CD4-positive, alpha-beta T cell treated with Interleukin-4 for 1 hour (primary cell): ENCODE measurements at places on chromosomes 3 and 15.

DNA sequence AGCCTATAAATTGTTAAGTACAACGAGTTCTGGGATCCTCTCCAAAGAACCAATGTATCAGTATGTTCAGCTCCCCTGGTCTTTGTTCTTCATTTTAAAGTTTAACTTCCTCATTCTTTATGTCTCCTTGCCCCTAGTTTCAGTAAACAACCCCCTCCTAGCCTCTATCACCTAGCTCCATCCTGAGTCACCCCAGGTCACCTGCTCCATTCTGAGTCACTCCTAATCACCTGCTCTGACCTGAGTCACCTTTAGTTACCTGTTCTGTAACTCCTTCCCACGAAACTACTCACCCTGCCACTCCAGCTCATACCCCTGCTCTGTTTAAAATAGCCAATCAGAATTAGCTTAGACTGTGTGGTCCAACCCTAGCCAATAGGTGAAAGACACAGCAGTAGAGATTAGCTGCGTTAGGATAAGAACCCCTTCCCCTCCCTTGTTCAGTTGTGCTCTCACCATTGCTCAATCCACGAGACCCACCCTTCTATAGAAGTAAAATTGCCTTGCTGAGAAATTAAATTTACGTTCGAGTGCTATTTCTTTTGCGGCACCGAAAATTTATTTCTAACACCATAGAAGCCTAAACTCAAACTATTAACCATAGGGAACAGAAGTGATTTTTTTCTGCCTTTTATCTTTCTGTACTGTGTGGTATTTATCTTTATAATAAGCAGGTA lies 245.0 kb upstream of the ADAMTS9 start:
- no peak for DNase-seq

DNA sequence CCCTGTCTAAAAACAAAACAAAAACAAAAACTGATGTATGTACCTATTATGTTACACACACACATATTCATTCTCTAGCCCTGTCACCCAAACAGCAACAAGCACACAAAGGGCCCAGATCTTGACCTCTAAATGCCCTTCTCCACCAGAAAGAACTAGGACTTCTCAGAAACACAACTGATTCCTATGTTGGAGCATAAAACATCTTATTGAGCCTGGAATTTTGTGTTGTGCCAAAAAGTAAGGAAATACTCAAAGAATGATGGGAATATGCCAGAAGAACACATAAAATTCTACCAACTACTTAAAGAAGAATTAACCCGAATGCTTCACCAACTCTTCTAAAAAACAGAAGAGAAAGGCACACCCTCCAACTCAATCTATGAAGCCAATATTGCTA lies 66.7 kb upstream of the OCA2 start:
- no peak for DNase-seq

- no peak for DNase-seq
Observed at GRCh38 chr3:192904632-192905289, 12.9 kb downstream of the MB21D2 start.

GRCh38 chr3:129549006-129549800 lies 6.2 kb downstream of the H1-8 start:
- DNase-seq = peak; percentile 35

GRCh38 chr3:127716384-127716783 lies 43.6 kb downstream of the ABTB1 start:
- DNase-seq = no peak

DNA sequence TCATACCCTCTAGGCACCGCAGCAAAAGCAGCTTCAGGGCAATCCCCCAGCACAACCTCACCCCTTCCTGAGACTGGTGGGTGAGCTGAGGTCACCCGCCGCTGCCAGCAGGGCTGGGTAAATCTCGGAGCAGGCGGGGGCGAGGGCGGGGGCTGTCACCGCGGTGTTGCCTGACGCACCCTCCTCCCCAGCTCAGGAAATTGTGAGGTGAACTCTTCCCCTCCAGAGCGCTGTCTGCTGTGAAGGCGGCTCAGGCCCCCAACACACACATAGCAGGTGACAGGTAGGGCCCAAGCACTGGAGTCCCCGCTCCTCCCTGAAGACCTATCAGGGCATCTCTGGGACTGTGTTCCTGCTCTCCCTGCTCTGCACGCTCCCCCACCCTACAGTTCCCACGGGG lies 30.2 kb upstream of the FURIN start:
- DNase-seq = peak; percentile 87

GRCh38 chr3:186653080-186653707 lies 12.6 kb upstream of the HRG start:
- no peak for DNase-seq

DNA sequence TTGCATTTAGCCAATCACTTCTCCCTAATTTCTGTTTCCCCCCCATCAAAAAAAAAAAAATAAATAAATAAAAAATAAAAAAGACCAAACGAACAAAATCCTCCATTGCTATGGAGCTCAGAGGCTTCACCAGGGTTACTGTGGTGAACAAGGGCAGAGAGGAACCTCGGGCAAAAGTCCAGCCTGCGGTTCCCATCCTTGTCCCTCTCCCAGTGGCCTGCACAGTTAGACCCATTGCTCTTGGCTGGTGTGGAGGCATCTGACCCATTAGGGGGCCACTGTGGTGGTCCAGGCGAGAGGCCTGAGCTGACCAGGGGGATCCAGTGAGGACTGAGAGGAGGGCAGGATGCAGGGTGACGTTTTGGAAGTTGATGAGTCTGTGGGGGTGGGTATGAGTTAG lies 18.8 kb downstream of the CORO2B start:
- DNase-seq = no peak

DNA sequence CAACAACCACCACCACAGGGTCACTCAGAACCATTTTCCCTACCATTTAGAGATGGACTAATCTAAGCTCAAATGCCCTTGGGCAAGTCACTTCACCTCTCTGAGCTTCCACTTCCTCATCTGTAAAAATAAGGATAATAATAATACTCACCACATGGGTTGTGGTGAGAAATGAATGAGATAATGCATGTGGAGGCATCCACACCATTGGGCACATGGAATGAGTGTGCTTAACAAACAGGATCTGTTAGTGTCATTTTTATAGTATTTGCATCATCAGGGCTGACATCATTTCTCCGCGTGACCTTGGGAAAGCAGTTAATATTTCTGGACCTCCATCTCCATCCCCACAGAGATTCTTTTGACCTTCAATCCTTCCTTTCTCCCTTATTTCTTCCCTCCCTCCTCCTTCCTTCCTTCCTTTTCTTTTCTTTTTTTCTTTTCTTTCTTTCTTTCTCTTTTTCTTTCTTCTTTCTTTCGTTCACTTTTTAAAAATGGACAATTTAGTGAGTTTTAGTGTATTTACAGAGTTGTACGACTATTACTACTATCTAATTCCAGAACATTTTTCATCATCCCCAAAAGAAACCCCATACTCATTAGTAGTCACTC lies 7.7 kb upstream of the RFT1 start:
- no peak for DNase-seq

- no peak for DNase-seq
Observed at GRCh38 chr3:178671377-178671776, 135.1 kb downstream of the KCNMB2 start.

DNA sequence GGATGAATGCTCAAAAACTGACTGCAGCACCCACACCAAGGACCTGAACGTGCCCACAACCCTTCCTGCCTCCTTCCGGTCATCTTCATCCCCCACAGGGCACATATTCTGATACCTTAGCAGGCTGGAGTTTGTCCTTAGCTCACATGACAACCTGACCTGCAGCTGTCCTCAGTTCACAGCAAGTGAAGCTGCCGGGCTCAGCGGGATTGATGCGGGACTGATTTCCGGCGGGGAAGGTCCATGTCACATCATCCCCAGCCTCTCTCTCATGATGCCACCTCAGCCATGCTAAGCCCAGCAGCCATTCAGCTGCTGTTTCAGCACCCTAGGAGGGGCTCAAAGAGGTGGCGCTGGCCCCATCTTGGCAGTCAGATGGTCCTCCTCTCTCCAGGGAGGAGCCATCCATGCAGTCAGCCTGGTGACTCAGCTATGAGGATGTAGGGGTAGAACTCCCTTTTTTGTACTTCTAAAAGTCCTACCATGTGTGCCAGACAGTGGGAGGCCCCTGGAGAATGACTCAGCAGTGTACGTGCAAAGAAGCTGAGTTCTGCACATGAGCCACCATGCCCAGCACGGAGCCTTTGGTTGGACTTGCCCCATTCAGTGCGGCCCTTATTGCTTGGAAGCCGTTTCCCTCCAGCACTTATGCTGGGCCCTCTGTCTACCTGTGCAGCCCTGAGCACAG lies 9.5 kb downstream of the CA12 start:
- no peak for DNase-seq

- peak; percentile 14 for DNase-seq
Observed at GRCh38 chr15:42591238-42591934, 16.0 kb downstream of the STARD9 start.

GRCh38 chr15:31261266-31262142 lies 65.1 kb upstream of the KLF13 start:
- no peak for DNase-seq

GRCh38 chr15:92705764-92706163 lies 50.2 kb upstream of the FAM174B start:
- DNase-seq = no peak

GRCh38 chr3:183265834-183266417 lies 12.9 kb downstream of the B3GNT5 start:
- DNase-seq = no peak

DNA sequence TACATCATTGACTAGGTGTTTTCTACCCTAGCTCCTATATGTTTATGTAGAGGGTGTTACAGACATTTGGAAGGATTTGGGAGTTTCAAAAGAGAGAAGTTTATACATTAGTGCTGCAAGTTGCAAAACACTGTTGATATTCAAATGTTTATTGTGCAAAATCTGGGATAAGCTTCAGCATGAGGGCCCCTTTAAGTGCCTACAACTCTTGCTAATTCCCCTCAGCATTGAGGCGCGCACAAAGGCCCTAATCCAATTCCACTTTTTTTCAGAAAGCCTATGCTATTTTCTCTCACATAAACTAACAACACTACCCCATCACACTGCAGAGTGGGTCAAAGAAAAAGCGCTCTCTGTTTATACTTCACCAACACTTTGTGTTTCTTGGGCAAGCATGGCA lies 208.0 kb downstream of the NR2F2 start:
- no peak for DNase-seq

- DNase-seq = no peak
Observed at GRCh38 chr3:19046440-19046839, 101.9 kb upstream of the KCNH8 start.

DNA sequence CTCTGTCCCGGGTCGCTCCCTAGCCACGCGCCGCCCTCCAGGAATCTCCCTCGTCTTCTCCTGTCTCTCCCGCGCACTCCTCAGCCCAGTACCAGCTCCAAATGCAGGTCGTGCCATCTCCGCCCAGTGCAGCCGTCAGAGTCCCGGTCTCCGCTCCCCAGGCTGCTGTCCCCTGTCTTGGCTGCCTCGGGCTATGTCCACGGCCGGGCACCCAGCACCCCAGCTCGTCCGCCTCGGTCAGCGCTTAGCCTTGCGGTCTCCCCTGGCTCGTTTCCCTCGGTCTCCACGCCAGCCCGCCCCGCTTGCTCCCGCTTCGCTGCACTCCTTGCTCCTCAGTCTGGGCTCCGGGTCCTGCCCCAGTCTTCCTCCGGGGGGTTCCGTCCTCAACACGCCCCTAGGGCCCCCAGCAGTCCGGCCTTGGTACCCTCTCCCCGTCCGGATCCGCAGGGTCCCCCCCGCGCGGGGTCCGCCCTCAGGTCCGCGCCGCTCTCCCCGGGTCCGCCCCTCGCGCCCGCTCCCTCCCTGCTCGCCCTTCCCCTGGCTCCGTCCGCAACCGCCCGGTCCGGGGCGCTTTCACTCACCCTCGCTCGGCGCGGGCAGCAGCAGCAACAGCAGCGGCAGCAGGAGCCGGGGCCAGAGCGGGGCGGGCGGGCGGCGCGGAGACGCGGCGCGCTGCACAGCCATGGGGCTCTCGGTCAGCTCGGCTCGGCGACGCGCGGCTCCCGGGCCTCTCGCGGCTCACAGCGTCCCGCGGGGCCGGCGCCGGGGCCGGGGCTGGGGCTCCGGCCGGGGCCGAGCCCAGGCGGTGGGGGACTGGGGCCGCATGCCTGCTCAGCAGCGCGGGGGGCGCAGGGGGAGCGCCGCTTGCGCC lies 462 bp downstream of the IGDCC3 start:
- no peak for DNase-seq

GRCh38 chr3:17747890-17748247 lies 5.4 kb upstream of the TBC1D5 start:
- DNase-seq = no peak
